GM18507 (cell line): ENCODE measurements at places on chromosomes 7 and 10.

DNA sequence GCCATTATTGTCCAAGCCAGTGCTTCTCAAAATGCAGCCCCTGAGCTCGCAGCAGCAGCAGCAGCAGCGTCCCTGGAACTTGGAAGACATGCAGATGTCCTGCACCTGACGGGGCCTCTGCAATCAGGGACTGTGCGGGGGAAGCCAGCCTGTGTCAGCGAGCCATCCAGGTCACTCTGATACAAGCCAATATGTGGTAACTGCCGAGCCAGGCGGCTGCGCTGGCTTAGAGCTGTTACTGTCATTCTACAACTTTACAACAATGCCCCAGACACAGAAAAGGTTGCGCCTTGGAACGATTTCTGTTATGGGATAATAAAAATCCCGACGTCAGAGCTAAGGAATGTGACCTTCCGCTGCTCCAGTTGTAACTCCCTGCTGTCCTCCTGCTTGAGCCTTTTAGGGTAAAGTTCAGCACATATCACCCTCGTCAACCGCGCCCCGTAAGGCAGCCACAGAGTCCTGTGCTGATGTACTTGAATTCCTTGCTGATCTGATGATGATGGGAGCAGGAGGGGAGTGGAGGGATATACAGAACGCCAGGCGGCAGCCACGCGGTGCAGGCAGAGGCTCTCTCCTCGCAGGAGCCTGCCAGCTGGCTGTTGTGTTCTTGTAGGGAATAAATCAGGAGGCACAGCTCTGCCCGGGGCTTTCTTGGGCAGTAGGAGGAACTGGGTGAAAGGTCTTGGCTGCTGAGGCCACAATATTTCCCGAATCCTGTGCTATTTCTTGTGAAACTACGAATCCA is 20.0 kb upstream of the CRYGN start:
- no peak for DNase-seq

GRCh38 chr10:77911535-77912123 is 14.9 kb downstream of the DLG5 start:
- no peak for DNase-seq

GRCh38 chr10:47225219-47225927 is 74.6 kb upstream of the GDF10 start:
- no peak for DNase-seq

GRCh38 chr10:2898509-2898860 is 168.9 kb upstream of the PFKP start:
- no peak for DNase-seq

DNA sequence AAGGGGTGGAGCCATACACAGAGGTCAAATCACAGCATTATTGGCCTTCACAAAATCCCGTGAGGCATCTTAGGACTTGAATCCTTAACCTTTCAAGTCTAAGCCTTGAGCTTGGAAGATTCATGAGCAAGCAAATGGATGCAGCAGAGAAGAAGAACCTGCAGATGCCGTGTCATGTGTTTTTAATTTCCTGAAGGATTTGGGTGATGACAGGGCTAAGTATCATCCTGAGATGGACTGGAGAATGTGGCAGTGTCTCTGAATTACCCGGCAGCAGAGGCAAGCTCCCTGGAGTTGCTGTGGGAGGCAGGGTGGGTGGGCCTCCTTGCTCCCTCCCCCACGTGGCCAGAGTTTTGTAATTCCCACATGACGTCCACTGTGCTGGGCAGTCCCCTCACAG is 50.8 kb downstream of the GCC1 start:
- no peak for DNase-seq

- no peak for DNase-seq
Observed at GRCh38 chr10:130221456-130222375, 85.5 kb downstream of the GLRX3 start.

GRCh38 chr7:97270280-97270679 is 152.8 kb downstream of the SDHAF3 start:
- DNase-seq = no peak

- DNase-seq = no peak
Observed at GRCh38 chr10:45444022-45444421, 70.0 kb downstream of the ALOX5 start.
